ENCODE measurements at places on chromosomes 12 and 14.
A peak's percentile ranks its signal among the peaks of the same experiment; 100 is the strongest.

DNA sequence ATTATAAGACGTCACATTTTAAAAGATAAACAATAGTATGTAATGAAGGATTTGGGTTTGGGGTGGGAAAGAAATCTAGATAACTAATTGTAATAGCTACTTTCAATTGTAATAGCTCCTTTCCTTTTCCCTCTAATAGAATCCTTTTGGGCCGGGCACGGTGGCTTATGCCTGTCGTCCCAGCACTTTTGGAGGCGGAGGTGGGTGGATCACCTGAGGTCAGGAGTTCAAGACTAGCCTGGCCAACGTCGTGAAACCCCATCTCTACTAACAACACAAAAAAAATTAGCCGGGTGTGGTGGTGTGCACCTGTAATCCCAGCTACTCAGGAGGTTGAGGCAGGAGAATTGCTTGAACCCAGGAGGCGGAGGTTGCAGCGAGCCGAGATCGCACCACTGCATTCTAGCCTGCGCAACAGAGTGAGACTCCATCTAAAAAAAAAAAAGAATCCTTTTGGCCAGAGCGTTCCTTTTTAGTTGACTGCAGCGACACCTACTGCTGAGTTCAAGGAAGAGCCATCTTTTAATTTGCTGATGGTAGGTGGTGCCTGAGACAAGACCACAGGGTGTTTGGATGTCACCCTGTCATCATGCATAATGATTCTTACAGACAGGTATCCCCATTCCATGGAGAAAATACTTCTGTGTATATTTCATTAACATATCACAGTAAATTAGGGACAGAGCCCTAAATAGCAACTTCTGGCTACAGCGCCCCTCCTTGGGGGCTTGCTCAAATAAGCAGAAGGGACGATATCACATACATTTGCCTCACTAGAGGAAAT, 79.5 kb downstream of the ARMH4 start:
- DNase-seq, result peak; percentile 40

DNA sequence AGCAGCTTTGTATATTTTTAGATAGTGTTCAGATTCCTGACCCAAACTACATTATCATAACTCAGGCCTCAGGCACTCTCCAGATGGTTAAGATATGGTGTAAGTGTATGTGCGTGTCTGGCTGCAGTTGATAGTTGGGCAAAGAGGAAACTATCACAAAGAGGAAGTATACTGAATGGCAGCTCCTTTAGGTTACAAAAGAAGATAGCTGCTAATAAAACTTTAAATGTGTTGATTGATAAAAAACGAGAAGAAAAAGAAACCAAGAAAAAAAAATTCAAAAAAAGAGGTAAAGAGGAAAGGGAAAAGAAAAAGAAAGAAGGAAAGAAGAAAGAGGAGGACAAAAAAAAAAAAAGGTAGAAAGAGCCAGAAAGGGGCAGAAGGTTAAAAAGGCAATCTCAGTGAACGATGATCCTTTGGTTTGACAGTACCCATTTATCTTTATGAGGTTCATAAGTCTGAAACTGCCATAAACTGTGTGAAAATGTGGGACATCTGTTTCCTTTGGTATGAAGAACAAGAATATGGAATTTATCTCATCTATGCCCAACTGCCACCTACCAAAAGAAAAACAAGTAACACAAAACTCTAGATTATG, 42.2 kb downstream of the TAOK3 start:
- no peak for DNase-seq

- DNase-seq, result no peak
Measured at GRCh38 chr12:57389033-57389432, 41.8 kb downstream of the R3HDM2 start.

GRCh38 chr14:103273745-103274615, 60.1 kb upstream of the EIF5 start:
- DNase-seq, result no peak

DNA sequence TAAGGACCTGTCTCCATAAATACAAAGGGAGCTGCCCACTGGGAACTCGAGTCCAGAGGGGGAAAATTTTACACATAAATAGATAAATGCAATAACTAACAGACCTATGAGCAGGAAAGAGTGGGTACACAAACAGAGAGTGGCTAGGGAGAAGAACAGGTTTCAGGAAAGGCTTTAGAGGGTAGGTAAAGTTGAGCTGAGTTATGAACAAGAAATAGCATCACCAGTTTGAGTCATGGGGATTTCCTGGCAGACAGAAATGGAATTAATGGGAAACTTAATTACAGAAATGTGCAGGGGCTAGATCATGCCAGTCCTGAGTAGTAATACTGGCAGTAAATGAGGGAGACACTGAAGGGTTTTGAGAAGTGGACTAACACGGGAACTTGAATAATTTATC, 58.0 kb upstream of the CCDC175 start:
- DNase-seq, result no peak

DNA sequence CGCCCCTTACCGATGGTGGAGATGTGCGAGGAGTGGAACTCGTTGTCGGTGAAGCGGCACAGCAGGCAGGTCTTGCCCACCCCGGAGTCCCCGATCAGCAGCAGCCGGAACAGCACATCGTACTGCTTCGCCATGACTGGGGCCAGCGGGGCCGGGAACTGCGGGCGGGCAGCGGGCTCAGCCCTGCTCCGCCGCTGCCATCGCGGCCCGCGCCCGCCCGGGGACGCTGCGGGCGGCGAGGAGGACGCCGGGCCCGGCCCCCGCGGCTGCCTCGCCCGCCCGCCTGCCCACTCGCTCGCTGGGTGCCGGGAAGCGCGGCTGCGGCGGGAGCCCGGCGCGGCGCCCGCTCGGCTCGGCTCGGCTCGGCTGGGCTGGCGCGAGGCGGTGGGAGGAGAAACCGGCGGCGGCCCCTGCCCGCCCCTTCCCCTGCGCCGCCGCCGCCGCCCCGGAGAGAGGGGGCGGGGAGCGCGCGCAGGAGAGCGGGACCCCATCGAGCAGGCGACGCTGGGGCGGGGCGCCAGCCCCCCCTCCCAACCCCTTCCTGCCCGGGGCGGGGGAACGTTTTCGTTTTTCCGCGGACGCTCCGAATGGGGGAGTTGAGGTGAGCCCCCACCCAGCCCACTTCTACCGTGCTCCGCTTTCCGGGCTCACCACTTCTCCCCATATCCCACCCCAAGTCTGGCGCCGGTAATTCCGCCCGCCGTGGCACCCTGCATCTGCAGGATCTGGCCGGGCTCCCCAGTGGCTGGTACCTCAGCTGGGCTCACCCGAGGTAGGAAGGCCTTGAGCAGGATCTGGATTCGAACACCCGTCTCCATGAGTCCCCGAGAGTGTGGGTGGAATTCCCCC, at the start of gene RAB15:
TSS of gene RAB15 (minus strand) at position 394 of the 849 bp plus-strand sequence. CDS start at position 134, 260 bp downstream.
- DNase-seq, result no peak

DNA sequence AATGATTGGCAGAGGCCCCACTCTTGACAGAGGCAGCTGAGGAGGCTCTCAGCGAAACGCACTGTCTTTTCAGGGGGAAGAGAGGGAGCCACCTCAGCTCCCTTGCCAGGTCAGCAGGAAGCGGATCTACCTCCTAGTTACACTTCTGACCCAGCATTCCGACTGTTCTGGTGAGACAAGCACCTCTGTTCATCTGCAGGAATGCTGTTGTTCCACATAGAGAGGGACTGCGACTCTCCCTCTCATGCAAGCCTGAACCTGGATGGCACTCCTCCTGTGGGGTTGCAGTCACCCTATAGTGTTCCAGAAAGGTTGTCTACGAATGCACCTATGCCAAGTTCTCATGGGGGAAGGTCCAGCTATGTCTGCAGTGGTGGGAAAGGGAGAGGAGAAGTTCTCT, 37.1 kb upstream of the AEBP2 start:
- no peak for DNase-seq

DNA sequence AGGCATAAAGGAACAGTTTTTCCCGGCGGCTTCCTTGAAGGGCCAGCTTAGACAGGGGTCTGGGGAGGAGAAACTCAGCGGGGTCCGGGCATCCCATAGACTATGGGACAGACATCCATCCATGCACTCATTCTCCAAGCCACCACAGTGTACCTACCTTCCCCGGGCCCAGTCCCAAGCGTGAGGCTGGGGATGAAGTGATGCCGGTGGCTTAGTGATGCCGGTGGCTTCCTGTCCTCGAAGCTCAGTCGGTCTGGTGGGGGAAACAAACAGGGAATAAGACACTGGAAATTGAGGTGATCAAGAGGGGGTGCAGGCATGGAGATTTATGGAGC, 421 bp downstream of the RTL1 start:
- DNase-seq, result no peak

GRCh38 chr14:20656274-20656673, 14.8 kb upstream of the OR6S1 start:
- DNase-seq, result no peak

DNA sequence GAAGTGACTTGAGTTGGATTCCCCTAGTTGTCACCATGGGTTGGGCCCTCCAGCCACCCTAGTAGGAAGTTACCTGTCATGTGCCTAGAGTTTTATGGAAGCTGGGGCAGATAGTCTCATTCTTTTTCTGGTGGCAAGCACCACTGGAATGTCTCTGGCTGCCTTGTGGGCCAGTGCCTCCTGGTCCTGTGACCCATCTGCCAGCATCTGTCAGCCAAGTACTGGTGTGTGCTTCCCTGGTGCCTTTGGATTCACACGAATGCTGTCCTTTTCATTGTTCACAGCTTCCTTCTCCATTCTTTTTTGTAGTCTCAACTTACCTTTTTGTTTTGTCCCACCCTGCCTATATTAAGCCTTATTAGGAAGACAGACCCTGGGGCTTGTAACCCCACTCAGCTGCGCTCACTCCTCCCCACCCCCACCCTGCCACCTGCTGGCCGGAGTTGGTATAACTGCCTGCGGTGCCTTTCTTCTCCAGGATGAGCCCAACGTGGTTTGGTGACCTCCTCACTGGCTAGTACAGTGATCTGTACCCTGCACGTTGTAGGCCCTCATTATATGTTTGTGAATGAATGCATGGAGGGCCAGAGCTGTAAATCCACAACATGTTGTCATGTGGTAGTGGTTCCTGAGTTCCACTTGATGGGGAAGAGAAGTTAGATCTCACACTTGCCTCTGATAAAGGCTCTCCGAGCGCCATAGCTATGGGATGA, 125.7 kb downstream of the TSPAN9 start:
- DNase-seq, result peak; percentile 80

All from liver (tissue), 10 donors.